Common myeloid progenitor, CD34-positive (primary cell): ENCODE measurements at places on chromosomes 3 and 15.

DNA sequence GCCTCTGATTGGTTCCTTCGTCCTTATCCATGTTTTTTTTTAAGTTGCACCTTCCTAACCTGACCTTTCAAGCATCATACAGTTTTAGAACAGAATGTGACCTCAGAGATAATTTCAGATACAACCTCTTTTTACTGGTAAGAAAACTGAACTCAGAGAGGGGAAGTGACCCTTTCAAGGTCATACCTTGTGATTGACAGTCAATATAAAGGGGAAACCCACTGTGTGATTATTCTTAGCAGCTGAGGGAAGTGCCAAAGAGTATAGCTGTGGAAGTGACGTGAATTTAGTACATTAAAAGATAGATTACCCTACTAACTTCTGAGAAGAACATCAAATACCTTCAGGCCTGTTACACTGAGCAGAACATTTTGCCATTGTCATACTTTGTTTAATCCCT, 319.4 kb downstream of the NEK10 start:
- DNase-seq, result no peak

DNA sequence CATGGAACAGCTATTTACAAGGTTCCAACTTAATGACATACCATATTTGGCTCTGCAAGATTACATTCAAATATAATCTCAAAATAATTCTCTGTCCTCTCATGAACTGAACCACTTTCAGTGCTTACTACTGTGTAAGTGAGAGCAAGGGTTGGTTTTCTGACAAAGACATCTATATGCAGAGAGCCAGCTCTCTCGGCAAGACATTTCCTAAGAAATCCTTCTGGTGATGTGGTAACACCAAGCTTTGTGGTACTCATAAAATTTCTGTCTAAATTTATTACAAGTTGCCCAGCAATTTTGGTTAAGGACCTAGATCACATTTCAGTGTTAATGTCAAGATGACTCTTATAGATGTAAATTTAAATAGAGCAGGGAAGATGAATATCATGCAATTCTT, 184.9 kb downstream of the GAP43 start:
- no peak for DNase-seq

GRCh38 chr3:149968216-149968615, 2.5 kb downstream of the PFN2 start:
- DNase-seq, result no peak

DNA sequence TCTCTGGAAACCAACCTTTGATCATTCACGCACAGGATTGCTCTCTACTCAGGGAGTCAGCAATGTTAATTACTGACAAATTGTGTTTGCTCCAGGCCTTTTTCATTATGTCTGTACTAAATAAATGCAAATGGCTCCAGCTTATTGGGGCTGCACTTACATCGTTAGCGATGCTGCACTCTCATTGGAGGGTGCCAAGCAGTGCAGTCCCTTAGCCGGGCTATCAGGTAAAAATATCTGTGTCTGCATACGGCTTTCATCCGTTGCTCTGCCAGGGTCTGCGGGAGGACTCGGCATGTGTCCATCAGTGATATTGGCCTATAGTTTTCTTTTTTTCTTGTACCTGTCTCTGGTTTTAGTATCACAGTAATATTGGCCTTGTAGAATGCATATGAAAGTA, 471.5 kb upstream of the CADM2 start:
- DNase-seq, result no peak

DNA sequence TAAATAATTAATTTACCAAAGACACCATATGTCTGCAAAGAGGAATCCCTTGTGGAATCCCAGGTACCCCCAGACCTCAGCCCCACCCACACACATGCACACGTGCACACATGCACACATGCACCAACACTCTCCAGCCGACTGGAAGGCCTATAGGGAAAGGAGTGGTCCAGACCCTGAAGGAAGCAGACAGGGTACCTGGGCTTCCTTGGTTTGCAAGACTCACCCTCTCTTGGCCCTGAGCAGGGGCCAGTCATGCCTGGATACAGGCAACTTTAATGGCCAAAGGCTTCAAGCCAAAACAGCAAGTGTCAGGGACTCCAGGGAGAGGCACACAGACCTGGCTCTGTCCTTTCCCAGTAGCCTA, 8.9 kb upstream of the HAPLN3 start:
- DNase-seq, result no peak

DNA sequence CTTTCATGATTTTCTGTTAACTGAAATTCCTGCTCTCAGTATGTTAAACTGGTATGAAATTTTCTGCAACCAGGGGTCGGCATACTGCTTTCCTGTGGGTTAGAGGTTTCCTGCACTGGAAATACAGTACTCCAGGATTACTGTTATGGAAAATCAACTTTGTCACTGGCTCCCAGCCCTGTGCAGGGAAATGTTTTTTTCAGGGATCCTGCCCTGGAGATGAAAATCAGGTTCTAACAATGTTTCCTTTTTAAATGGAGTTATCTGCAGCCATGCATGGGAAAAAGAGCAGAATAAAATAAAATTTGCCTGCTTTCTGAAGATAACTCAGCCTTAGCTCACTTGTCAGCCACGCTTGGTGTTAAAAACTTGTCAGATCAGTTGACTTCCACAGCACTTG, 220.4 kb downstream of the IL5RA start:
- no peak for DNase-seq

- DNase-seq, result no peak
Observed at GRCh38 chr3:8504611-8504973, 3.0 kb downstream of the LMCD1 start.

DNA sequence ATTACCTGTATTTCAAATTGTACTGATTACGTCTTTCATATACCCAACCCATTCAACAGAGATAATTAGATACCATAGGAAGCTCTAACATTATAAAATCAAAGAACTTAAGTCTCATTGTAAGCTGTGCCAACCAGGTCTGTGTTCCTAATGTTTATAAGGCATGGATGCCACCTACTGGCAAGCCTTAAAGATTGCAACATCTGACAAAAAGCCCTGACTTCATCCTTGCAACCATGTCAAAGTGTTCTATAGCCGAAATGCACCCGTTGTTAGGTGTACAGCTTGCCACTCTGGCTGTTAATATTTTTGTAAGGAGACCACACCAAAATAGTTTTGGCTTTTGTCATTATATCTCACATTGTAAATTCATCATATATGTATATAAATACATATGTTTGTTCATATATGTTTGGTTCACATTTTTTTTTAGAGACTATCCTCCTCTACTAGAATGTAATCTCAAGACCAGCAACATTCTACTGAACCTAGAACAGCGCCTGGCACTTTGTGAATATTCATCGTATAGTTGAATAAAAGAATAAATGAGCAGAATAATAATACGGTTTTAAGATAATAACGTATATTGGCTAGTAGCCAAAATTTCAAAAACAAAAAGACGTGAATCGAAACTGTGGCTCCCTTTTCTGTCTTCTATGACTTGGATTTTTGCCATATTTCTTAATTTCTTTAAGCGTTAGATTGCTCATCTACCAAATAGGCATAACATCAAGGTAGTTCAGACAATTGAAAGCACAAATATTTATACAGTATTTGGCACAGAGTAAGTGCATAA, 258.1 kb downstream of the TBL1XR1 start:
- peak; percentile 67 for DNase-seq

DNA sequence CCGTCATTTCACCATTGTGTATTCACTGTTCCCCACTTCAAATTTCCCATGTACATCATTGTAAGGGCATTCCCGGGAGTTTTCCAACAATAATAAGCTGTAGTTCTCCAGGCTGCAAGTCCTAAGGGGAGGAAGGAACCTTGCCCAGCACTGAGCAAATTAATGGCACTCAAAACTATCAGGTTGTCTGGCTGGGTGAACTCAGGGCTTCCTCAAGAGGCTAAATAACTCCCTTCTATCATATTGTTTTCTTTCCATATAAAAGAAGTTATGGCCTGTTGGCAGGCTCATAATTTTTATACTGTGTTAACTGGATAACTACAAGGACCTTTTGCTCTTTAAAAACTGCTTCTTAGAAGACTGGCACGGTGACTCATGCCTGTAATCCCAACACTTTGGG, 71.4 kb downstream of the SEMA6D start:
- no peak for DNase-seq

DNA sequence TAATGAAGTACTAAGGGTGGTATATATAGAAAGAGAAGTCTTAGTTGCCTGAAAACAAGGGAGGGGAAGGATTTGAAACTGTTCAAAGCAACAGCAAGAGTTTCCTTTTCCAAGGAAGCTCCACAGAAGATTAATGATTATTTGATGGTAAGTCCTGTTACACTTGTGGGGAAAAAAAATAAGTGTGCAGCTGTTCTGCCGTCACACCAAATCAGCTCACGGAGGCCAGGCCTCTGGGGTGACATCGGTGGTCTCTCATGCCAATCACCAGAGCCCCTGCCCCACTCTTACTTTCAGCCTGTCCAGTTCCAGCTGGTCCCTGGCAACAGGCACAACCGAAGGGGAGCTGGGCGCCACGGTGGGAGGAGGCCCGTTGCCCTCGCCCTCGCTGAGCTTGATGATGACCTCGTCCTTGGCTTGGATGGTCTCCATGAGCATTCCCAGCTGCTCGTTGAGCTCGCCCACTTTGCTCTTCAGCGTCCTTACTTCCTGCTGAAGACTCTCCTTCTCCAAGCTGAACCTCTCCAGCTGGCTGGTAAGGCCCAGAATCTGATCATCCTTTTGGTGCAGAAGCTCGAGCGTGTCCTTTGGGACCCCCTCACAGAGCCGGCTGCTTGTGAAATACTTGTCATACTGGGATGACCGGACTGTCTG, 53.5 kb downstream of the TBC1D2B start:
- no peak for DNase-seq

- DNase-seq, result no peak
Observed at GRCh38 chr3:31968927-31969418, 12.1 kb downstream of the OSBPL10 start.

DNA sequence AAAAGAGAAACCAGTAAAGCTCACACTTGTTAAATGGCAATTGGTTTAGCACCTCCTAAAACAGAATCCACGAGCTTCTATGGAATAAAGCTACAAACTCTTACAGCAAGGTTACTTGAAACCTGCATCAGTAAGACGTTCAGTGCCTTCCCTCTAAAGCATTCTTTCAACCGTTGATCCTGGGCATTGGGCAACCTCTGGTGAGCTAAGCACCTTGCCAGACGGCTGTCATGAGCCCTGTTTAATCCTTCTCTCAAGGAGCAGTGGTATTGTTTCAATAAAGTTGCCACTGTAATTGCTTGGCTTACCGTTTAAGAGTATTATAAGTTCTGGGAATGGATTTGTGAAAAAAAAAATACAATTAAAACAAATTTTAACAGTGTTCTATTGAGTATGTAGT, 75.0 kb downstream of the COL8A1 start:
- no peak for DNase-seq

DNA sequence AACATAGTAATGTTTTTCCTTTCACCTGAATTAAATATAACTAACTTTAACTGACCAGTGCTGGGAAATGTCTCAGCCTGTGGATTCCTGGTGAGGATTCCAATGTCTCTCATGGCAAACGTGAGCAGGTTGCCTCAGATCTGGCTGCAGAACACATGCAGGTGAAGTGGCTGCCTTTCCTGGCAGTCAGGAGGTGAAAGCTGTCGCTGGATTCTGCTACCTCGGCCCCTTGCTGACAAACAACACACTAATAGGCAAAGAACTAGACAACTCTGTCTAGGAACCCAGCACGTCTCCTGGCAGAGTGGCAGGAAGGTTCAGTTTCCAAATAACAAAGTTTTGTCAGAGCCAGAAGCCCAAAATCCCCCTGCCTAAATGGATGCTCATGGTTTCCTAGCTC, 400.8 kb upstream of the PPP2R3A start:
- DNase-seq, result no peak

DNA sequence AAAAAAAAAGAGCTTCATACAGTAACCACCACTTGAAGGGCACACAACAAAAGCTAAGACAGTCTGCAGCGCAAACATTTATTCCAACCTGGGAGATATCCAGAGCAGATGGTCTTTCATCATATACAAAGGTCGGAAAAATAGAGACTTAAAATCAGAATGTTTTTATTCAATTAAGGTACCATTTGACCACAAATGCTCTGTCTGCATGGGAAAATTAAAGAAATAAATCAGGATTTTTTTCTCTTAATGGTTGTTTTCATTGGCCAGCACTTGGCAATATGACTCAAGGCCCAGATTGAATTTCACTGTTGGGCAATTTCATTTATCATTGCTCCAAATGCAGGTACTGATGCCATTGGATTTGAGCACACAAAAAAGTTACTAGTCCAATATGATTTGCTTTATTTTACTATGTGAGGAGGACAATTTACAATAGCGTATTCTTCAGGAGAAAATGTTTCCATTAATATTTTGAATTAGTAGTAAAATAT, 145.9 kb upstream of the AGTR1 start:
- no peak for DNase-seq

DNA sequence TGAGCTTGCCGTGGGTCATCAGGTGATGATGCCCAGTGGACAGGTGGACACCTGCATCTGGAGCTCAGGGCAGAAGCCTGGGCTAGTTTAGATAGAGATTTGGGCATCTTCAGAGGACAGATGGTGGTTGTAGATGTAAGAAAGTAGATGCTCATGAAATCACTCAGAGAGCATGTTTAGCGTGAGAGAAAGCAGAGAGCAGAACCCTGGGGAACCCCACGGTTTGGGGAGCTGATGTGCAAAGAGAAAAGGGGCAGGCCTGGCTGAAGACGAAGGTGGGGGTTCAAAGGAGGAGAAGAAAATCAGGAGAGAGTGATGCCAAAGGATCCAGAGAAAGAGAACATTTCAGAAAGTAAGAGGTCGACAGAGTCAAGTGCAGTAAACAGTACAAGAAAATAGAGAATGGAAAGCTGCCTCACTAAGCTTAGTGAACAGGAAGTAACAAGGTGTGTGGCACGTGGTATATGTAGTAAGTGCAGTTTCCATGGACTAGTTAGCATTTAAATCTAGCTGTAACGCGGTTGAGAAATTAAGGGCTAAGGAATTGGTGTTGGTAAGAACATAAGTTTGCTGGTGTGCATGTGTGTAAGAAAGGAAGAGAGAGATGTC, 13.5 kb downstream of the TIGIT start:
- DNase-seq, result no peak

- DNase-seq, result no peak
Observed at GRCh38 chr3:34686541-34686940, 888.1 kb downstream of the PDCD6IP start.

DNA sequence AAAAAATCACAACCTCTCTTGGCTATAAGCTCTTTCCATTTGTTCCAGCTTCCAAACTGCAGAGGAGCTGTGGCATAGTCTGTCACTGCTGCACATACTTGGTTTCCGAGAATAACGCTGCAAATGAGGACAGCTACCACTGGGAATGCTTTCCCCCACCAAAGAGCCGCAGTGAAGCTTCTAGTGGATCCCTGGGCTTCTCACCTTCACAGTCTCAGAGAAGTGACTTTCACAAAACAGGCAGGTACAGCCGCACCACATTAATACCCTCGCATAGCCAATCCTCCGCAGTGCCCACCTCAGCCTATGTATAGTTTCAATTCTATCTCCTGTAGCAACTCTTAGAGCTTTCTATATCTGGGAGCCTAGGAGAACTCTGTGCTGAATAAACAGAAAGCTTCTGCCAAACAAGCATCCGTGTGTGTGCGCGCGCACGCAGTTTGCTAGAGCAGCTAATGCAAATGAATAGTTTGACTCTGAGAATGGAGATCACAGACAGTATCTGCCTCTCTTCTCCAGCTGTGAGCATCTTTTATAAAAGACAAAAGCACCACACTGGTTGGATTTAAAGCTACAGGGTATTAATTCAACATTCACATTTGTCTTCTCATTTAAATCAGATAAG, 81.9 kb upstream of the PLXND1 start:
- no peak for DNase-seq
